ENCODE measurements at places on chromosomes 4 and X. TPM values are rescaled to one million over a fixed set of nuclear protein-coding genes. Genes with fewer than 3 reads are reported as not detected.

GASK1B gene
- total RNA-seq = 2.8 TPM

SLC25A5 gene
- 714 TPM for total RNA-seq

DNA sequence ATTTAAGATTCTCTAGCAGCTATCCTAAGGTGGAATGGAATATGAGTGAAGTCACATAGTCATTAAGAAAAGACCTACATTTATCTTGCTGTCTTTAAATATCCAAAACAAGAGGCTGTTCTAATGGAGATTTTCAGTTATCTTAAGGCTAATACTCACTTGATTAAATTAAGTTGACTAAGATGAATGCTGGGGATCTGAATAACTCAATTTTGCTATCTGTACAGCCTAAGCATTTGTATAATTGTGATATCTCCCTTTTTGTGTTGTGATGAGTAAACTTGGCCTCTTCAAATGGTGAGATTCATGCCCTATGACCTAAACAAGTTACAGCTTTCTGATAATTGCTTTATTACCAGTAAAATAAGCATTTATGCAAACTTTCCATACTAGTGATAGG, 13.6 kb upstream of the GUCY1A1 start:
- H3K4me1 ChIP-seq = no peaks in the 10 kb centered on the region
- H3K27me3 ChIP-seq = no peaks in the 10 kb centered on the region
- H3K4me3 ChIP-seq = no peak overlapping the region
- H3K36me3 ChIP-seq = no peaks in the 10 kb centered on the region

DNA sequence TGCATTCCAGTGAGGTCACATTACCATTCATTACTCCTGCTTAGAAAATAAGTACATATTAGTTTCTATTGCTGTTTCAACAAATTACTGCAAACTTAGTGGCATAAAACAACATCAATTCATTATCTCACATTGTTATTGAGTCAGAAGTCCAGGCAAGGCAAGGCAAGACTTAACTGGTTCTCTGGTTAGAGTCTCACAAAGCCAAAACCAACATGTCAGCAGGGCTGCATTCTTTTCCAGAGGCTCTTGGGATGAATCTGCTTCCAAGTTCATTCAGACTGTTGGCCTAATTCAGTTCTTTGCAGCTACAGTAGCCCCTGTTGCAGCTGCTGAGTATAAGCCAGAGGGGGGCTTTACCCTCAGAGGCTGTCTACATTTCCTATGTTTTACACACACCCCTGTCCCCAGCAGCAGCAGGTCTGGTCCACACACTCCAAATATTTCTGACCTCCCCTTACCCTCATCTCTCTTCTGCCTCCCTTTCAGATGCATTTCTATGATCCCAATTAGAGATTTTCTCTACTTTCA, 892.1 kb upstream of the EPHA5 start:
- H3K27me3 ChIP-seq = no peaks in the 10 kb centered on the region
- no peak overlapping the region for H3K4me3 ChIP-seq
- no peak for DNase-seq
- H3K4me1 ChIP-seq = no peaks in the 10 kb centered on the region

GRCh38 chr4:13876940-13877339, 249.4 kb upstream of the BOD1L1 start:
- H3K4me3 ChIP-seq = no peak overlapping the region
- no peaks in the 10 kb centered on the region for H3K36me3 ChIP-seq
- H3K4me1 ChIP-seq = no peaks in the 10 kb centered on the region
- H3K27ac ChIP-seq = no peak overlapping the region
- no peaks in the 10 kb centered on the region for H3K27me3 ChIP-seq
- no peak for DNase-seq

DNA sequence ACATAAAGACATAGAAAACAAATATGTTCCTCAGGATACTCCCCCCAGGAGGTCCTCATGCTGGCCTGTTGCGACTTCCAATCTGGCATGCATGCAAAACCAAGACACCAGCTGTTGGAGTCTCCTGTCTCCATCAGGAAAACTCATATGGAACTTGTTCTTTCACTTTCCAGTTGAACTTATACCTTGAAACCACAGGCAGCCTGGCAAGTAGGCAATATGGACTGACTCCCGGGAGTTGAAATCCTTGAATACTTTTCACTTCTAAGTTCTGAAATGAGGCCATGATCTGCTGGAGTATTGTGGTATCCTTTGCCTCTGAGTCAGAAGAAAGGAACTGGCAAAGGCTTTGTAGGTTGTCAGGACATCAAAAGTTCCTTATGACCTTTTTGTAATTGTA, 444.2 kb downstream of the IDS start:
- no peaks in the 10 kb centered on the region for H3K27me3 ChIP-seq
- DNase-seq = no peak
- no peak overlapping the region for H3K27ac ChIP-seq
- no peak overlapping the region for H3K4me3 ChIP-seq

DNA sequence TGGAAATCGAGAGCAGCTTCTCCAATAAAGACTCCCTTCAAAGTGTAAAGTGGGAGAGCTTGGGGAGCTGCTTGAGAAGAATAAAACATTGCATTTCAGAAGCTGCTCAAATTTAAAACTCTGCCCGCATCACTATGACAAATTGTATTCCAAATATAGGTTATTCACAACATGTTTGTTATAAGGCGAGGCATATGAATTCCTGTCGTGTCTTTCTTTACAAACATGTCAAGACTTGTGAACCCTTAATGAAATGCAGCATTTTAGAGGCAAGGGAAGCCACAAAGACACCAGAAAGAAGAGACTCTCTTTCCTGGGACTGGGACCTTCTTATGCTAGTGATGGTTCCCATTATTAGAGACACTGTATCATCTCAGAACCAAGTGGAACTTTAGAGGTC, 311.2 kb downstream of the DHX15 start:
- H3K4me3 ChIP-seq = no peak overlapping the region
- peaks cover 13% of the 10 kb centered on the region for H3K27me3 ChIP-seq
- H3K36me3 ChIP-seq = no peaks in the 10 kb centered on the region
- H3K27ac ChIP-seq = no peak overlapping the region
- DNase-seq = no peak
- H3K4me1 ChIP-seq = no peaks in the 10 kb centered on the region

- no peaks in the 10 kb centered on the region for H3K27me3 ChIP-seq
- no peak overlapping the region for H3K4me3 ChIP-seq
- DNase-seq = no peak
Measured at GRCh38 chr4:19711871-19712270, 539.8 kb upstream of the SLIT2 start.

DNA sequence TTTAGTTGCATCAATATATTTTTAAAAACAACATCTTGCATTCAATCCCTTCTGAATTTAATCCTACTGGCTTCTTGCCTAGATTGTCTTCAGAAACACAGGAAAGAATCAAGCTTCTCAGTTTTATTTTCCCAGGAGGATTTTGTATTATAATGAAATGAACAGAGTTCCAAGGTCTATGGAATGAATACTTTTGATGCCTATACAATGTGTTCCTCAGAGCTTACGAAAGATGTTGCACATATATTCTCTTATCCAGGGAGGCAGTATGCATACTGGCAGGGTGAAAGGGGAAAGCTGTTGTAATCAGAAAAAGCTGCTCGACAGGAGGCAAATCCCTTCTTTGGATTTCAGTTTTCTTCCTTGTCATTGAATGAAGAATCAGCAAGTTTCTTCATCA, 8.8 kb downstream of the TMPRSS11D start:
- H3K4me3 ChIP-seq = no peak overlapping the region
- H3K27ac ChIP-seq = no peak overlapping the region
- no peak for DNase-seq
- H3K4me1 ChIP-seq = no peaks in the 10 kb centered on the region

- DNase-seq = no peak
- no peaks in the 10 kb centered on the region for H3K27me3 ChIP-seq
- no peak overlapping the region for H3K4me3 ChIP-seq
- H3K4me1 ChIP-seq = no peaks in the 10 kb centered on the region
- no peak overlapping the region for H3K27ac ChIP-seq
Measured at GRCh38 chr4:100391863-100392262, 126.0 kb downstream of the EMCN start.
